ENCODE measurements at places on chromosomes 13 and 19.

- DNase-seq: no peak
These were observed 65.9 kb downstream of the CHST8 start for GRCh38 chr19:33687481-33688170.

GRCh38 chr13:73991384-73991783 is 142.8 kb downstream of the KLF12 start:
- peak; percentile 66 for DNase-seq

GRCh38 chr13:82713687-82714405 is 1168.4 kb downstream of the SLITRK1 start:
- DNase-seq: no peak

- no peak for DNase-seq
These were observed 2.3 kb downstream of the ZNF700 start for GRCh38 chr19:11927227-11927626.

DNA sequence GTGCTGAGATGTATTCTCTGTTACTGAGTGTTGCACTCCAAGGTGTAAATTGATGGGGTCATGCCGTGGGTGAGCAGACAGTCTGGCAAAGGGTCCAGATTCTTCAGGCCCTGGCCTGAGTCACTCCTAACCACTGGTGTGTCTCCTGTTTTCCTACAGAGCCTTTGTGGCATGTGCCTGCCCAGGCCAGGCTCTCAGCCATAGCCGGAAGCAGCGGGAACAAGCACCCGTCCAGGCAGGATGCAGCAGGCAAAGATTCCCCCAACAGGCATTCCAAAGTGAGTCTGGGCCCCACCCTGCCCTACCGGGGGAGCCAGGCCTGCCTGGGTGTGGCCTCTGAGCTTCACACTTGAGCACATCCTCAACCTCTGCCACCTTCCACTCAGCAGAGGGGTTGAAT is 61.9 kb downstream of the DPF1 start:
- DNase-seq: no peak

- DNase-seq: no peak
These were observed 190.9 kb downstream of the KLF12 start for GRCh38 chr13:73943137-73943964.

DNA sequence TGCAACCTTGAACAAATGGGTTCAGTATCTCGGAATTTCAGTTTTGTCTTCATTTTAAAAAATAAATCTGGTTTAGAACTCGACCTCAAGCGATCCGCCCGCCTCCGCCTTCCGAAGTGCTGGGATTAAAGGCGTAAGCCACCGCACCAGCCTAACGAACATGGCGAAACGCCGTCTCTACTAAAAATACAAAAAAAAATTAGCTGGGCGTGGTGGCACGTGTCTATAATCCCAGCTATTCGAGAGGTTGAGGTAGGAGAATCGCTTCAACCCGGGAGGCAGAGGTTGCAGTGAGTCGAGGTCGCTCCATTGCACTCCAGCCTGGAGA is 571 bp downstream of the ZNF302 start:
- no peak for DNase-seq

GRCh38 chr13:57624565-57625435 is 6.7 kb upstream of the PCDH17 start:
- DNase-seq: peak; percentile 78

GRCh38 chr13:110168999-110169933 is 137.7 kb downstream of the COL4A1 start:
- no peak for DNase-seq

- DNase-seq: no peak
These were observed 8.3 kb downstream of the TMEM143 start for GRCh38 chr19:48355365-48355954.

DNA sequence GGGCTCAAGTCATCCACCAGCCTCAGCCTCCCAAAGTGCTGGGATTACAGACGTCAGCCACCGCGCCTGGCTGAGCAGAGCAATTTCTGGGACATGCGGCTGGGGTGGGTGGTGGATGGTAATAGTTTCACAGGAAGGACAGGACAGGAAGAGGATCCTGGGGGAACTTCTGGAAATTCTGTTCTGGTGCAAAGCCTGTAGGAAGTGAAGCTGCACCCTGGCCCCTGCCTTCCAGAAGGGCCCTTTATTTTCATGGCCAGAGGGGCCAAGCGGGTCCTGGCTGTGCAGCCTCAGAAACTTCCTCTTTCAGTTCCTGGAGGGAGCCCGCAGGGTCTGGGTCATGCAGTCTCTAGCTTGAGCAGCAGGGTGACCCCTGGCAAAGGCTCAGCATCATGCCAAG is 15.7 kb downstream of the FEM1A start:
- no peak for DNase-seq

- DNase-seq: no peak
These were observed 27.8 kb downstream of the TIMM13 start for GRCh38 chr19:2399582-2399981.

GRCh38 chr19:38298821-38299680 is 5.0 kb upstream of the C19orf33 start:
- no peak for DNase-seq

- no peak for DNase-seq
These were observed 21.7 kb downstream of the ZNF613 start for GRCh38 chr19:51948975-51949374.

- DNase-seq: peak; percentile 17
These were observed 26.3 kb downstream of the EPS15L1 start for GRCh38 chr19:16445238-16446107.

DNA sequence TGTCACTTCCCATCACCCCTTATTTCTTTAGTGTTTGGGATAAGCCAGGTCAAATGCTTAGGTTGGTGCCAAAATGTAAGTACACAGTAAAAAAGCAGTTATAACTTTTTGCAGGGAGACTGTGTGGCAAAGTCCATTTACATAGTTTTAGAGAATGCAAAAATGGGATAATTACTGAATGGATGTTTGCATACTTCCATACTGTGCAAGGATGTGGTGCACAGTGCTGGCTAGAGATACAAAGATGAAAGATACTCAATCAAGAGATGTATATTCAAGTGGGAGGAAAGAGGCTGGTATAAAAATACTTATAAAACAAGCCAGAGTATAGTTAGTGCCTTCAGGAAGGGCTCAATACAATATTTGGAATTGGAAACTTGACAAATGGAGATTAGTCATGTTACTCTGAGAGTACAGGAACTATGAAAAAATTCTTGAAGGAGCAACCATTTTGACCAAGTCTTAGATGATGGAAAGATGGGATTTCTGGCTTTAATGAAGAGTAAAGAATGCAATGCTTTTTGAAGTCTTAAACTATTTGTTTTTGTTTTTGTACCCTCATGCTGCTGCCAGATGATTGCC is 8.0 kb downstream of the PDS5B start:
- peak; percentile 1 for DNase-seq

DNA sequence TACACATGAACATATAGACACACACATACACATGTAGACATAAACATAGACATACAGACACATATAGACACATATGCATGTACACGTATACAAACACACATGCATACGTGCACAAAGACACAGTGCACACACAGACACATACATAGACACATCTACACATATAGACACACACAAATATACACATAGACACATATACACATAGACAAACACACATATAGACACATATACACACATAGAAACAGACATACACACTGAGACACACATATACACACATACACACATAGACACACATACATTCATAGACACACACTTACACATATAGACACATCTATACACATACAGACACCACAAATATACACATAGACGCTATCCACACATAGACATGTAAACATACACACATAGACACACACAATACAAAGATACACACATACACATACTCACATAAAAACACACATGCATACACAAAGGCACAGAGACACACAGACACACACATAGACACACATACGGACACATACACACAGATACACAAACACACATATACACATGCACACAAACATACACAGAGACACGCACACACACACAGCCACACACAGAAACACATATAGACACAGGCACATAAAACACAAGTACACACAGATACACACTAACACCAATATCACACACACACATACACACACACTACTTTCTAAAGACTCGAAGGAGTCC is 254.0 kb downstream of the TSHZ3 start:
- no peak for DNase-seq

DNA sequence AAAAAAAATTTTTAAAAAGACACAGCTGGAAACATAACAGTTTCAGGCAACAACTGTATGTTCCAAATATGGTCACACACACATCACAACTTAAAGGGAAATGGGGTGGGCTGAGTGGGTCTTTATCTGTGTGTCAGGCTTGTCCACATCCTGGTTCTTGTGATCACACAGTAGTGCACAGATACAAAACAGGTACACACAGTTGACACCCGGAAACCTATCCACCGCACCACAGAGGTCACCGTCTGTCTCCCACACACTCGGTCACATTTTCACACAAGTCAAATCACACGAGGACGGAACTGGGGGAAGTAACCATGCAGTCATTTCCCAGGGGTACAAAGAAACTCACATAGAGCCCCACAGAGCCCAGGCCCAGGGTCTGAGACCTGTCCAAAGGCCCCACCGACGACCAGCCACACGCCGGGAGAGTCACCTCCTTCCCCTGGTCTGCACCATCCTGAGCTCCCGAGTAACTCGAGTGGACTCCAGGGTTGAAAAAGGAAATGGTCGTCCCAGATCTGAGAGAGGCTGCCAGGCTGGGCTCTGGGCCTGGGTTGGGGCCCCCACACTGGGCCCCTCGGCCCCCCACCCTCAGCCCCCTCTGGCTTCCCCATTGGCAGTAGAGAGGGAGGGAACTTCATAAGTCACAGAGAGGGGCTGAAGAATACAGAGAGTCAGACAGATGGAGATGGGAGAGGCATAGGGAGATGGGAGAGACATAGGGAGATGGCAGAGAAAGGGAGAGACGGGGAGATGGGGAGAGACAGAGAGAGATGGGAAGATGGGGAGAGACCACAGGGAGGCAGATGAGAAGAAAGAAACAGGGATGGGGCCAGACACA is 1.3 kb upstream of the PPAN start:
- DNase-seq: no peak

DNA sequence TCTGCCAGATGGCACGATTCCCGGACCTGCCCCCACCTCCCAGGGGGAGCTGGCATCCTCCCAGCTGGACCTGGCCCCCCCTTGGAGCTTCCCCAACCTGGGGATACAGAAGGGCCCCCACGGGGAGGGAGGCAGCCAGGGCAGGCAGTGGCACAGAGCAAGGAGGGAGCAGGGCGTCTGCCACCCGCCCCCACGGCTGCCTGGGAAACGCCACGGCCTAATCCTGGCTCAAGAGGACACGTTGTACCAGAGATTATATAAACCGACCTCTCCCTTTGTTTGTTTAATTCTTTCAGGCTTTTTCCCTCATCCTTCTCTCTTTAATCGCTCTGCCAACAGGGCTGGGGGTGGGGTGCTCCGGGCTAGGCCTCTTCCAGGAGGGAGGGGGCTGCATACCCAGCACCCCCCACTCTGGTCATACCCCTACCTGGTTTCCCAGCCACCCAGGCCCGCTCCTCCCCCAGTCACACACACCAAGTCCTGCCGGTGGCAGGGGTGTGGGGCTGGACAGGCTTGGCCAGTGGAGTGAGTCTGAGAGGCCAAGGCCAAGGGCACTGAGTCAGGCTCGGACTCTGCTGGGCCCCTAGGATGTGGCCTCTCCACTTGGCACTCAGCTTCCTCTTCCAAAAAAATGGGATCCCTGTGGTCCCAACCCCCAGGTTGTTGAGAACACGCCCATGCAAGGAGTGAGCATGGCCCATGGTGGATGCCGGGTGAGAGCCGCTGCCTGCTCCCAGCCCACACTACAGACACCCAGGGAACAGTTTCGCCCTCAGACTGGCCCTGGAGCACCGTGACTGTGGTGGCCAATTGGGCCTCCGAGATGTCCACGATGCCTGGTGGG is 29.5 kb upstream of the NFIC start:
- DNase-seq: peak; percentile 76

DNA sequence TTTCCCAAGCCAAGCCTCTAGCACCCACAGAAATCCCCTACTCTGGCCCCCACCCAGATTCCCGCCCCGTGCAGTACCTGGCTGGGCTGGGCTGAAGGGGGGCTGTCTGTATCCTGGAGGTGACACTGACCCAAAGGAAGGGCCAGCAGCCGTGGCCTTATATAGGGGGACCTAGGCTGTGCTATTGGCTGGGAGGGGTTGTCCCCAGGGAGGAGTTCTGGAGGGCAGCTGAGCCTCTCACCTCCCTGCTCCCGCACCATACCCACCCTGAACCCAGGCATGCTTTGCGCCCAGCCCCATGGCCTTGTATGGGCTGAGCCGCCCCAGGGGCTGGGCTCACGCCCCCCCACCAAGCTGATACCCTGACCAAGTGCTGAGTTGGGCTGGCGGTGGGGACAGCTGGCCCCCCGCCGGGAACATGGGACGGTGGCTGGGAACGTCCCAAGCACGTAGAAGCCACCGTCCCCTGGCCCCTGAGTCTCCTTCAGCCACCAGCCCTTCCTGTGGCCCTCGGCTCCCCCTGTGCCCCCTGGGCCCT is at the start of gene CKM:
CKM (minus strand) TSS at position 132 of the 538 bp plus-strand sequence. CDS start 3,162 bp downstream, outside the sequence.
- DNase-seq: no peak

DNA sequence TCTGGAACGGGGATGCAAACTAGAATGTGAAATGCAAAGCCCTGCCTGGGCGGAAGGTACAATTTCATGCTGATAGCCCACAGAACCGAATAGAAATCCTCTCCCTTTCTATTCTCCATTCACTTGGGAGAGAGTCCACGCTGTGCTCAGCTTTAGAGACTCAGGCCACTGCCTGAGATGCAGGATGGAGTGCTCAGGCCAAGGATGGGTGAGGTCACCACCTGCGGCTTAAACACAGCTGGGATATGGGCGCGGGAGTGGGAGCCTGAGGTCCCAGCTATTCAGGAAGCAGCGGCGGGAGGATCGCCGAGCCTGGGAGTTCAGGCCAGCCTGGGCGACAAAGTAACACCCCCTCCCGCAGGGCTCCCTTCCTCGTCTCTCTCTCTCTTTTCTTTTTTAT is 446 bp upstream of the ZNF83 start:
- no peak for DNase-seq

GRCh38 chr13:30159446-30159839 is 147.9 kb downstream of the KATNAL1 start:
- DNase-seq: no peak

DNA sequence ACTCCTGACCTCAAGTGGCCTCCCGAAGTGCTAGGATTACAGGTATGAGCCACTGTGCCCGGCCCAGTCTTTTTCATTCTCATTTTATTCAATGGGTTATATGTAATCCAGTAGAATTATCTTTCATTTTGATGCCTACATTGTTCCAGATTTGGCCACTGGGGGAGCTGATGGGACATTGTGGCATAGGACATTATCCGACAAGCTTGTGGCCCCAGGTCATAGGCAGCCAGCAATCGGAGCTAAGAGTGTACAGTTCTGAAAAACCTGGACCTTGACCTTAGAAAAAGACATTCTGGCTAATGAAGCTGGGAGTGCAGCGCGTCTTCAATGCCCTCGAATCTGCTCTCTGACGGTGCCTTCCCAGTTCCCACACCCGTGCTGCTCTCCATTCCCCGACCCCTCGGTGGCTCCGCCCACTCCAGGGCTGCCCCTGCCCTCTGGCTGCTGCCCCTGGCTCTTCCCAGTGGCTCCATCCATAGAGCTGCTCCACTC is 108.7 kb downstream of the TEX29 start:
- DNase-seq: peak; percentile 31

- no peak for DNase-seq
These were observed at the start of gene PDX1 for GRCh38 chr13:27919934-27920676. PDX1 (plus strand) TSS chr13:27920000; CDS start chr13:27920139, 139 bp downstream.
